NCI-H69 (cell line): ENCODE measurements at places on chromosomes 4 and X.

DNA sequence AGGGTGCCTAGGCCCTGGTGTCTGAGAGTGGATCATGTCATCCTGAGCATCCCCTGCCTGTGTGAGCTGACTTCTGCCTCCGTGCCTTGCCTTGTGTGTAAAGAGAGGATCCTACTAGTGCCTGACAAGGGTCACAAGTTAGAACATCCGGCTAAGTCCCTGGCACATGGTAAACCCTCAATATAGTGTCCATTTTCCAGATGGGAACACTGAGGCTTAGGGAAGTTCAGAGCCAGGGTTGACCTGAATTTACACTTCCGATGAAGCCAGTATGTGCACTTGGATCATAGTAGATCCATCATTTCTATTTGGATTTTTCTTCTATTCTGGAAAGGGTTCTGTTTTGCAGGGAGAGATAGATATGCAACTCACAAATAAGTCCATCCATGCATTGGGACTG is 12.5 kb upstream of the PSAPL1 start:
- DNase-seq, result no peak

DNA sequence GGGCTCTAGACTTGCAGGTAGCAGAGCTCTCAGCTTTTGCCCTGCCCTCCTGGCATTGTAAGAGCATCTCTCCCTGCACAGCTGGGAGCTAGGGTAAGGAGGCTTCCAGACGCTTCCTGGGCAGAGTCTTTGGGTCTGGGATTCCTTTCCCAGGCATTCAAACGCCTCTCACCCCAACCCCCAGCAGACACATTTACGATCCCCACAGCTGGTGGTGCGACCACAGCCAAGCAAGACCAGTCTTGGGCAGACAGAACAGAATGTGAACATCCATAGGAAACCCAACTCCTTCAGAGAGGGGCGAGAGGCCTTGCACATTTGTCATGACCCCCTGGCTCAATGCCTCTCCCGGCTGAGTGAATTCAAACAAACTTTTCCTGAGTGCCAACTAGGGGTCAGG is 38.1 kb upstream of the CD99L2 start:
- no peak for DNase-seq

- DNase-seq, result no peak
Measured at GRCh38 chrX:76971393-76972376, 475.5 kb upstream of the FGF16 start.

DNA sequence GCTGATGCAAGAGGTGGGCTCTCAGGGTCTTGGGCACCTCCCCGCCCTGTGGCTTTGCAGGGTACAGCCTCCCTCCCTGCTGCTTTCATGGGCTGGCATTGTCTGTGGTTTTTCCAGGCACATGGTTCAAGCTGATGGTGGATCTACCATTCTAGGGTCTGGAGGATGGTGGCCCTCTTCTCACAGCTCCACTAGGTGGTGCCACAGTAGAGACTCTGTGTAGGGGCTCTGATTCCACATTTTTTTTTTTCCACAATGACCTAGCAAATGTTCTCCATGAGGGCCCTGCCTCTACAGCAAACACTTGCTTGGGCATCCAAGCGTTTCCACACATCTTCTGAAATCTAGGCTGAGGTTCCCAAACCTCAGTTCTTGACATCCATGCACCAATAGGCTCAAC is 657.9 kb upstream of the CT83 start:
- no peak for DNase-seq

GRCh38 chrX:110156167-110156754 is 153.3 kb downstream of the TMEM164 start:
- DNase-seq, result peak; percentile 11
